Uterus (tissue), 4 donors: ENCODE measurements at places on chromosomes 12 and 14.
A peak's percentile ranks its signal among the peaks of the same experiment; 100 is the strongest.

DNA sequence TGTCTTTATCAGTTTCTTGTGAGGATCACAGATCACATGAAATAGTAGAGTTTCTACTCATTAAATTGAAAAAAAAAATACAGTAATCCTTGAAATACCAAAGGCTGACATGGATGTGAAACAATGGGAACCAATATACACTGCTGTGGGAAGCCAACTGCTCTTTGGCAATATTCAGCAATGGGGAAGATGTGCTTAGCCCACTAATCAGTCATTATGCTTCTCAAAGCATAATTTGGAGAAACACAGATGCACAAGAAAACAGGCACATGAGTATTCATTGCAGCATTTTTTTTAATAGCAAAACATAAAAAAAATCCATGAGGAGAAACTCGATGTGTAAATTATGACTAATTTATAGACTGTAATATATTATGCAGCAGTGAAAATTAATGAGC is 40.6 kb downstream of the A2M start:
- no peak for DNase-seq

DNA sequence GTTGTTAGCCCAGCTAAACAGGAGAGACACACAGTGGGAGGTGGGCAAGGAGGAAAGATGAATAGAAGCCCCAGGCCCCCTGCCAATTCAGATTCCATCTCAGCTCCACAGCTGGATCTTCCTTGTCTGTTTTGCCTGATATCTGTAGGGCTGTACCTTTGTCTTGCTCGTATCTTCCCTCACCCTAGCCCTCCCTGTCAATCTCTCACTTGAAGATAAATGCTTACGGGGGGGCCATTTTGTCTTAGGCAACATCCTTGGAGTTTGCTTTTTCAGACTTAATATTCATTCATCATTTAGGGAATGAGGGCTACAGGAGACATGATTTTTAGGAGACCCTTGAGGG is 2.4 kb downstream of the KIF5A start:
- DNase-seq: no peak

DNA sequence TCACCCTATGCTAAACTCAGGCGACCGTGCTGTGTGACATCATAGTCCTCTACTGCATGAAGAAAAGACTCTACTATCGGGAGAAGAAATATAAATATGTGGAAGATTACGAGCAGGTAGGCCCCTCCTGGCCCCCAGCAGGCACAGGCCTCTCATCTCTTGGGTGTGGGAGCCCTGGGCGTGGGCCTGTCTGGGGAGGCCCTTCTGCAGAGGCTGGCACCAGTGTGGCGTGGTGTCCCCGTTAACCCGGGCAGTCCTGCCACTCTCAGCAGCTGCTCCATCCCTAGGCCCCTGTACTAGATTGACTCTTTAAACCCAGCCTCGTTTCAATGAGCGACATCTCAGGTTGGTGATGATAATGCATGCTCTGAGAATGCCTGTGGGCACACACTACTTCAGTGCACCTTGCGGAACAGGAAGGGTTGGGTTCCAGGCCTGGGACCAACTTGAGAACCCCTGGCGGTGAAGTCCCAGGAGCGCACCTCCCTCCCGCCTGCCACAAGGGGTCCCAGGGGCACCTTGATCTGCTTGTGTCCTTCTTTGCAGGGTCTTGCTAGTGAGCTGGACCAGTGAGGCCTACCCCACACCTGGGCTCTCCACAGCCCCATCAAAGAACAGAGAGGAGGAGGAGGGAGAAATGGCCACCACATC is 23.2 kb downstream of the P2RX4 start:
- DNase-seq: no peak

- peak; percentile 45 for DNase-seq
These were observed 70.5 kb downstream of the TMX1 start for GRCh38 chr14:51310505-51310944.

DNA sequence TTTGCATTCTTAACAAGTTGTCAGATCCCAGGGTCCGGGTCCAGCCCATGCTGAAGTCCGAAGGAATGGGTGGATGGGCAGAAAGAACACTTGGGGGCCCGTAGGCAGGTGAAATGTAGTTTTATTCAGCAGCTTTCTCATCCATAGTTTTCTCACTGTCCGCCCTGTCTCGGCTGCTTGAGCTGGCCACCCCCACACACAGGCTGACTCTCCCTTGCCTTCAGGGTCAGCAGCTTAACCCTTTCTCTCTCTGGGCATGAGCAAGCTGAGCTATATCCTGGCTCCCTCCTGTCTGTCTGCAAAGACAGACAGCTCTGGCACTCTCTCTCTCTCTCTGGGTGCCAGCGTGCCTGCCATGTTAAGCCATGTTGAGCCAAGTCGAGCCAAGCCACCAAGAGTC is 163.9 kb downstream of the PTCSC3 start:
- DNase-seq: no peak

DNA sequence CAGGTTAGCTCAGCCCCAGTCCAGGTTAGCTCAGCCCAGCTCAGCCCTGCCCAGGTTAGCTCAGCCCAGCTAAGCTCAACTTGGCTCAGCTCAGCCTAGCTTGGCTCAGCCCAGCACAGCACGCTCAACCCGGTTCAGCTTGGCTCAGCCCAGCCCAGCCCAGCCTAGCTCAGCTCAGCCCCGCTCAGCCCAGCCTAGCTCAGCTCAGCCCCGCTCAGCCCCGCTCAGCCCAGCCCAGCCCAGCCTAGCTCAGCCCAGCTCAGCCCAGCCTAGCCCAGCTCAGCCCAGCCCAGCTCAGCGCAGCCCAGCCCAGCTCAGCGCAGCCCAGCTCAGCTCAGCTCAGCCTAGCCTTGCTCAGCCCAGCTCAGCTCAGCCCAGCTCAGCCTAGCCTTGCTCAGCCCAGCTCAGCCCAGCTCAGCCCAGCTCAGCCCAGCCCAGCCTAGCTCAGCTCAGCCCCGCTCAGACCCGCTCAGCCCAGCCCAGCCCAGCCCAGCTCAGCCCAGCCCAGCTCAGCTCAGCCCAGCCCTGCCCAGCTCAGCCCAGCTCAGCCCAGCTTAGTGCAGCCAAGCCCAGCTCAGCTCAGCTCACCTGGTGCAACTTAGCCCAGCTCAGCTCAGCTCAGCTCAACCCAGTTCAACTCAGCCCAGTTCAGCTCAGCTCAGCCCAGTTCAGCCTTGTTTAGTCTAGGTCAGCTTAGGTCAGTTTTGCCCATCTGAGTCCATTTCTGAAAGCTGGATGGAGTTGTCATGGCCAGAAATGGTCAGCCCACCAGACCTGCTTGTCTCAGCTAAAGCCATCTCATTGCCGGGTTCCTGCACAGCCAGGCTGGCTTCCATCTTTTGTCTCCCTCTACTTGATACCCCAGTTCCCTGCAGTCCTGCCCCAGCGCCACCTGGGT is 333.6 kb downstream of the TMEM121 start:
- peak; percentile 5 for DNase-seq
